Sigmoid colon (tissue), 7 donors: ENCODE measurements at places on chromosomes 3 and 15. TPM values are rescaled to one million over a fixed set of nuclear protein-coding genes. Genes with fewer than 3 reads are reported as not detected.
A peak's percentile ranks its signal among the peaks of the same experiment; 100 is the strongest.

GRCh38 chr15:89157918-89158564 lies 63.3 kb downstream of the RLBP1 start:
- H3K36me3 ChIP-seq, result peaks cover 13% of the 10 kb centered on the region
- H3K27ac ChIP-seq, result no peak overlapping the region

The LEKR1 gene
- 0.36 TPM for total RNA-seq

The AMT gene
- total RNA-seq, result 4.3 TPM

- H3K4me1 ChIP-seq, result peaks cover 2% of the 10 kb centered on the region
- H3K27me3 ChIP-seq, result no peaks in the 10 kb centered on the region
Observed at GRCh38 chr15:50971542-50971941, 63.1 kb downstream of the AP4E1 start.

The SLC51A gene
- total RNA-seq, result not detected

The MYLK gene
- 1,169 TPM for total RNA-seq

The TGM5 gene
- not detected for total RNA-seq

- H3K4me1 ChIP-seq, result no peaks in the 10 kb centered on the region
- H3K27ac ChIP-seq, result no peak overlapping the region
- H3K27me3 ChIP-seq, result no peaks in the 10 kb centered on the region
- no peaks in the 10 kb centered on the region for H3K36me3 ChIP-seq
- no peak for DNase-seq
Observed at GRCh38 chr3:43273416-43273815, 12.9 kb upstream of the SNRK start.

DNA sequence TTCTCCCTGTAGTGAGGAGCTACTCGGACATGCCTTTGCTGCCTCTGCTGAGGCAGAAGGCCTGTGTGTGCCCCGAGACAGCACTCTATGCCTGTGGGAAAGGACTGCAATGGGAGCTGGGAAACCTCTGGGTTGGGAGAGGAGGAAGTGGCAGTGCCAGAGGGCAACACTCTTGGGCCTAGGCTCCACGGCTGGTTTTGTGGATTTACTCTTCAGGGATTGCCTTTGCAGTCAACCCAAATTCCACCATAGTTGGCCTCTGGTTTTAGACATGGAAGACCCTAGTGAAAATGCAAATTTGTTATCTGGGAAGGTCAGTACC lies 46.8 kb downstream of the ITGA11 start:
- no peaks in the 10 kb centered on the region for H3K36me3 ChIP-seq
- H3K27me3 ChIP-seq, result peaks cover 12% of the 10 kb centered on the region
- H3K27ac ChIP-seq, result no peak overlapping the region
- no peak overlapping the region for H3K4me3 ChIP-seq
- peak; percentile 21 for DNase-seq
- peaks cover 4% of the 10 kb centered on the region for H3K4me1 ChIP-seq

The UROC1 gene
- total RNA-seq, result not detected

DNA sequence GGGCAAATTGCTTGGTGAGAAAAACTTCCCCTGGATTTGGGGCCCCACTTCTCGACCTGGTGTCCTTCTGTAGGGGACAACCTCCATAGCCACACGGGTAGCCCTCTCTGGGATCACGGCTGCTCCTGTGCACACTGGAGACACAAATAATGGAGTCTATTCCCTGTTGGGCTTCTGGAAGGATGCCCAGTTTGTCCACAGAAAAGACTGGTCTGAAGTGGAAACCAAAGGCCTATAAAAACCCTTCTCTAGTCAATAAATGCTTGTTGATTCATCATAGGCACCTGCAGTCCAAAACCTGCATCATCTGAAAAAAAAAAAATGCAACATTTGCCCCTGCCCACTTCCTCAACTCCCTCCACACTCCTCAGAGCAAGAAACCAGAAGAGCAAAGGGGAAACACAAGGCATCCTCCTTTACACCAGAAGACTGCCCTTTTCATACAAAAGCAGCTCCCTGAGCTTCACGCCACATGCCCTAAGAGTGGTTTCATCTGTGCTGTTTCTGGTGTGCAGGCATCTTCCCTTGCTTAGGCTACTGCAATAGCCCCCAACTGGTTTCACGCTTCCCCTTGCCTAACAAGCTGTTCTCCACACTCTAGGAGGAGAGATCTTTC lies 36.3 kb downstream of the SRGAP3 start:
- no peaks in the 10 kb centered on the region for H3K27me3 ChIP-seq
- no peaks in the 10 kb centered on the region for H3K4me1 ChIP-seq
- no peak overlapping the region for H3K4me3 ChIP-seq
- no peak overlapping the region for H3K27ac ChIP-seq
- DNase-seq, result no peak

The STAB1 gene
- total RNA-seq, result 138 TPM

DNA sequence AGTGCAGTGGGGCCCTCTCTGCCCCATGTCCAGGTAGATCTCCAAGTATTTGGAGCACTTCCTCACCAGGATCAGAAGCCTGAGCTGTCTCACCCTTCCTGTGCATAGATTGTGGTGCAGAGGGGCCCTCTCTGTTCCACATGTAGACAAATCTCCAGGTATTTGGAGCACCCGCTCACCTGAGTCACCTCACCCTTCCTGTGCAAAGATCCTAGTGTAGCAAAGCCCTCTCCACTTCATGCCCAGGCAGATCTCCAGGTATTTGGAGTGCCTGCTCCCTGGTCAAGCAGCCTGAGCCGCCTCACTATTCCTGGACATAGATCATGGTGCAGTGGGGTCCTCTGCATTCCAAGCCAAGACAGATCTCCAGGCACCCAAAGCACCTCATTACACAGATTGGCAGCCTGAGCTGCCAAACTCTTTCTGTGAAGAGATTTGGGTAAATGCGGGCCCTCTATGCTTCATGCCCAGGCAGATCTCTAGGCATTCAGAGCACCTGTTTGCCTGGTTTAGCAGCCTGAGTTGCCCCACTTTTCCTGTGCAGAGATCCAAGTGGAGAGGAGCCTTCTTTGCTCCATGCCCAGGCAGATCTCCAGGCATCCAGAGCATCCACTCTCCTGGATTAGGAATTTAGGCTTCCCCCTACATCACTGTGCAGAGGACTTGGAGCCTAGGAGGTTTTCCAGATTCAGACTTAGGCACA lies 249.8 kb downstream of the AGBL1 start:
- no peaks in the 10 kb centered on the region for H3K4me1 ChIP-seq
- H3K27me3 ChIP-seq, result no peaks in the 10 kb centered on the region
- no peak overlapping the region for H3K4me3 ChIP-seq
- H3K27ac ChIP-seq, result no peak overlapping the region

- no peaks in the 10 kb centered on the region for H3K27me3 ChIP-seq
- no peak for DNase-seq
- no peak overlapping the region for H3K4me3 ChIP-seq
- no peak overlapping the region for H3K27ac ChIP-seq
- no peaks in the 10 kb centered on the region for H3K4me1 ChIP-seq
- H3K36me3 ChIP-seq, result no peaks in the 10 kb centered on the region
Observed at GRCh38 chr3:74048699-74049098, 424.0 kb upstream of the PDZRN3 start.

The LIPH gene
- not detected for total RNA-seq

DNA sequence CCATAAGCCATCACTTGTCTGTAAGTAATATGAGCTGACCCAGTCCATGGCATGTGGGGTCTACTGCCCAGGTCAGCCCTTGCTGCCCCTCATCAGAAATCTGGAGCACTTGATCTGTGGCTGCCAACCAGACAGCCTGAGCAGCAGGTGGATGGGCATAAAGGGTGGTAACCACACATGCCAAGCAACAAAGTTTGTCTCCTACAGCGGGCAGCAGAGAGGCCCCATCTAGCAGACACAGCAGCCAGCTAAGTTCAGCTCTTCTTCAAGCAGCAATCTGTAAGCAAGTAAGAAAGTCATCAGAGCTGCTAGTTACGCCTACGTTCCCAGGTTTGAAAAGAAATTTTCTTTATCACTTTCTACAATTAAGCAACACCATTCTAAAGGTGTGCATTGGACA lies 27.9 kb downstream of the CHCHD4 start:
- DNase-seq, result no peak
- H3K4me1 ChIP-seq, result no peaks in the 10 kb centered on the region

The TLR9 gene
- total RNA-seq, result 0.54 TPM

GRCh38 chr15:66619152-66619903 lies 53.5 kb upstream of the LCTL start:
- peaks cover 35% of the 10 kb centered on the region for H3K4me1 ChIP-seq
- H3K36me3 ChIP-seq, result no peaks in the 10 kb centered on the region
- no peak overlapping the region for H3K4me3 ChIP-seq
- H3K27ac ChIP-seq, result no peak overlapping the region
- H3K27me3 ChIP-seq, result peaks cover 17% of the 10 kb centered on the region

DNA sequence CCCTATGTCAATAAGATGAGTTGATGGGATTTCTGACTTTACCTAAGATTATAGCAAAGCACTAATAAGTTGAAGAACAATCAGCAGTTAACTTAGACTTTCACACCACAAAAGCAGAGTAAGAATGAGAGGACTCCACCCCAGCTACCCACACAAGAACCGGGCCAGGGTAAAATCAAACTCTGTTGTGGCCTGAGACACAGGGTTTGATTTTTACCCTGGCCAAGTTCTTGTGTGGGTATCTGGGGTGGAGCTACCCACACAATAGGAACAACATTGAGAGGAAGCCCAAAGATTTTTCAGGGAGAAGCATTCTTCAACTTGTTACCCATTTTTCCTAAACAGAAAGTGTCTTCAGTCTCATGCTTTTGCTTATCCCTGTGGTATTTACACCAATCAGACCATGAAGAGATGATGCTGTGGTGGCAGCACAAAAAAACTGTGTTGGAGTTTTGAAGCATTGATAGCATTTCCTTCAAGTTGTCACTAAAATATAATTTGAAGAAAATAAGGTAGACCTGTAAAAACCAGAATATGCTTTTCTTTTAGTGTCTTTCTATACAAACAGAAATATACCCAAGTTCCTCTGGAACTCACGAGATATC lies 25.6 kb downstream of the CPOX start:
- no peaks in the 10 kb centered on the region for H3K36me3 ChIP-seq
- no peaks in the 10 kb centered on the region for H3K4me1 ChIP-seq
- no peak for DNase-seq
- H3K4me3 ChIP-seq, result no peak overlapping the region
- no peaks in the 10 kb centered on the region for H3K27me3 ChIP-seq

DNA sequence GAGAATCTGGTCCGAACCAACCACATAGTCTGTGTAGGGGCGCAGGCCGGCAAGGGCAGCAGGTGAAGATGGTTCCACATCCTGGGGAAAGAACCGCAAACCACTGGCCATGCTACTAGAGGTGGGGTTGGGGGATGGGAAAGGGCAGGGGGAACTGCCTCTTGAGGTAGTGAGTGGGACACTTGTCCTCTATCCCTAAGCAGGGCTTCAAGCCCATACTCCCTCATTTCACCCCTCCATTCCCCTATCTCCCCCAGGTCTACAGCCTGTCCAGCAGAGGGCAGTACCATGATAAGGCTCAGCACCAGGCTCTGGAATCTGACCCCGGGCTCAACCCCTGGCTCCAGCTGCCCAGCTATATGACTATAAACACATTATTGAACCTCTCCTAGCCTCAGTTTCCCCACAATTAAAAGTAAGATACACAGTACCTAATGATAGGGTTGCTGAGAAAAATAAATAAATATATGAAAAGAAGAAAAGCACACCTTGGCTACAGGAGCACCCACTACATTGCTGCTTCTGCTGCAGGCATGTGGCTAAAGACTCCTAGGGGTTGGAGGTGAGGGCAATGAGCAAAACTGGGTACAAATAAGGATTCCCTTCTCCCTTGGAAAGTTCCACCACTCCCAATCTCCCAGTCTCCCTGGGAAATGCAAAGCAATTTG lies 6.3 kb downstream of the GORASP1 start:
- H3K4me1 ChIP-seq, result peaks cover 26% of the 10 kb centered on the region
- H3K4me3 ChIP-seq, result no peak overlapping the region
- H3K27ac ChIP-seq, result no peak overlapping the region
- no peaks in the 10 kb centered on the region for H3K27me3 ChIP-seq
